ENCODE measurements at places on chromosomes 12 and 14. TPM values are rescaled to one million over a fixed set of nuclear protein-coding genes. Genes with fewer than 3 reads are reported as not detected.

BAZ1A gene
- total RNA-seq: 23.7 TPM

FBXL14 gene
- 11.9 TPM for total RNA-seq

LRP1-AS gene
- not detected for total RNA-seq

NELL2 gene
- total RNA-seq: not detected

NFATC4 gene
- total RNA-seq: 30.3 TPM
